ENCODE measurements at places on chromosomes 2 and 18.

GRCh38 chr2:167331636-167332232 is 443.5 kb downstream of the XIRP2 start:
- no peak for DNase-seq

- DNase-seq: peak; percentile 45
Measured at GRCh38 chr2:2573658-2574293, 242.7 kb upstream of the MYT1L start.

GRCh38 chr2:168430431-168430830 is 25.6 kb upstream of the CERS6 start:
- no peak for DNase-seq

GRCh38 chr2:30030361-30030760 is 109.0 kb upstream of the ALK start:
- DNase-seq: no peak

- no peak for DNase-seq
Measured at GRCh38 chr2:5980450-5981190, 288.4 kb downstream of the SOX11 start.

GRCh38 chr18:55953326-55953725 is 365.3 kb upstream of the TCF4 start:
- no peak for DNase-seq

DNA sequence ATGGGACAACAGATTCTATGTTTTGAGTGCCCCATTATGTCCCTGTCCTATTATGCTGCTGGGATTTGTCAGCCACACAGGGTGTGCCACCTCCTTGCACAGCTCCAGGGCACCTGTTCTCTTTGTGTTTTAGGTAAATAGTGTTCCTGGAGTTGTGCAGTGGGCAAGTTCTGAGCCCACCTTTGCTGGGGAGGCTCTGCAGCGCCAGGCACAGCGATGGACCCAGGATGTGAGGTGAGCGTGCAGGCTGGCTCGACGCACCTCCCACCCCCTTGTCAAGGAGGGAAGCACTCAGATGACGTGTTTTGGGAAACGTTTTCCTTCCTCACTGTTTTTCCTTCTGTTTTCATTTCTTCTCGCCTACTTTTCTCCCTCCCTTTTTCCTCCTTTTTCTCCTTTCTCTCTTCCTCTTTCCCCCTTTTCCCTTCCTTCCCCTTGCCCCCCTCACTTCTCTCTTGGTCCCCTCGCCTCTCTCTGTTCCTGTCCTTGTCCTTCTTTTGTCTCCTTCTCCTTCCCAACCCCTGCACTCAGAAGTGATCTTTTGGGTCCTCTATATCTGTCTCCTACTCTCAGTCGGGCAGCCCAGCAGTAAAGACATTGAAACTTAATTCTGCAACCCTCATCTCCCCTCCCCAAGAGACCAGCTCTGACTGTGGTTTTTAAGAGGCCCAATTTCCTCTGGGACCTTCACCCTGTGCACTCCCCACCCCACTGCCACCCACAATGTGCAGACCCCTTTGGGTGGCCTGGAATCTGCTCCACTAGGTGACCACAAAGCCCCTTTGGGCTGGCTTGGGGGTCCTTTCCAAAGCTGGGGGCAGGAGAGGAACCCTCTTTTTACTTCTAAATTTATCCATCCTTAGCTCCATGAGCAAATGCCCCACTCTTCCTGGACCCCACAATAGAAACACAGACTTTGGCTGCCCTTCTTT is 104.0 kb downstream of the MCFD2 start:
- DNase-seq: no peak

DNA sequence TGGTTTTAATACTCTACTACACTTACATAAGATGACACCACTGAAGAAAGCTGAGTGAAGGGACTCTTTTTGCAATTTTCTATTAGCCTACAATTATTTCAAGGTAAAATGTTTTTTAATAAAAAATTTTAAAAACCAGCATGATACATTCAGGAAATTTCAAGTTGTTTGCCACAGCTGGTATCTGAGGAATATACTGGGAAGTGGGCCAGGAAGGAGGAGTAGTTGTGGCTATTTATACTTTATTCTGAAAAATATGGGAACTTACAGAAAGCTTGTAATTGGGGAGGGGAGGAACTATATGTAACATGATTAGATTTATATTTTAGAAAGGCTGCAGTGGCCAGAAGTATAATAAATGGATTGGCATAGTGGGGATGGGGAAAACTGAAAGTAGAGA is 40.8 kb downstream of the WDR35 start:
- no peak for DNase-seq

GRCh38 chr2:241720560-241720959 is 13.9 kb upstream of the D2HGDH start:
- DNase-seq: no peak

DNA sequence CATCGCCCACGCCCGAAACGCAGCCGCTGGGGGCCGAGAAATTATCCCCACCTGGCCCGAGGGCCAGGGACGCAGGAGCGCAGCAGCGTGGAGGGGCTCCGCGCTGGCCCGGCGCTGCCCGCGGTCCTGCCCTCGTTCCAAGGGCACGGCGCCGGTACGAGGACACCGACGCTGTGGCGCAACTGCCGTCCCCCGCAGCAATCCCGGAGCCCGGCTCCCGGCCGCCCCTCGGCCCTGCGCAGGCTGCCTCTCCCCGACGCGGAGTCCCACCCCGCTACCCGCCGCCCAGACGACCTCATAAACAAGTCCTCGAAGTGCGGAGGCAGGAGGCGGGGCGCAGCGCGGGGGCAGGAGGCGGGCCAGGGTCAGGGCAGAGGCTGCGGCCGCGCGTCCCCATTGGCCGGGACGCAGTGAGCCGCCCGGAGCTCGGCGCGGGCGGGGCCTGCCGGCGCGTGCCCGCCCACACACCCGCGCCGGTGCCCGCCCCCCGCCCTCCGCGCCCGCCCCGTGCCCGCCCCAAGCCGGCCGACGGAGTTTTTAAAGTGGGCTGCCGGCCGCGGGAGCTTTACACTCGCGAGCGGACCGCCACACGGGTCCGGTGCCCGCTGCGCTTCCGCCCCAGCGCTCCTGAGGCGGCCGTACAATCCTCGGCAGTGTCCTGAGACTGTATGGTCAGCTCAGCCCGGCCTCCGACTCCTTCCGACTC is at the start of gene EPAS1:
EPAS1 (plus strand) TSS at position 568 of the 706 bp plus-strand sequence. CDS start 505 bp downstream, outside the sequence.
- DNase-seq: peak; percentile 91

- DNase-seq: no peak
Measured at GRCh38 chr18:28637897-28638296, 461.0 kb upstream of the CDH2 start.
